ENCODE measurements at places on chromosomes 3 and 15.
A peak's percentile ranks its signal among the peaks of the same experiment; 100 is the strongest.

DNA sequence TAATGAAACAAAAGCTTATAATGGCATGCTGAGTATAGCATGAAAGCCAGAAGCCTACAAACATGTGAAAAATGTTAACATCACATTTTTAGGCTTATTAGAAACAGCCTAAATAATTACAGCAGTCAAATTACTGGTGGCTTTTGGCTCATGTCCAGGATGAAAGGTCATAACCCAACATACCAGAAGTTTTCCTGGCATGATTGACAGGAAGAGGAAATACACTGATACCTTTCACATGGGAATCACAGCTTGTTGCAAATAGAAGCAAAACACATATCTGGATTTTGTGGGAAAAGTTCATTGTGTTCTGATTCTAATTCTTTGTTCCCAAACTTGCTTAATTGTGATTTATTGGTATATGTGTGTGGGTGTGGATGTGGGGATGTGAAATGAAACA is 393.5 kb upstream of the ARRDC4 start:
- DNase-seq = no peak

- DNase-seq = no peak
Observed at GRCh38 chr15:87340370-87340769, 916.2 kb downstream of the NTRK3 start.

DNA sequence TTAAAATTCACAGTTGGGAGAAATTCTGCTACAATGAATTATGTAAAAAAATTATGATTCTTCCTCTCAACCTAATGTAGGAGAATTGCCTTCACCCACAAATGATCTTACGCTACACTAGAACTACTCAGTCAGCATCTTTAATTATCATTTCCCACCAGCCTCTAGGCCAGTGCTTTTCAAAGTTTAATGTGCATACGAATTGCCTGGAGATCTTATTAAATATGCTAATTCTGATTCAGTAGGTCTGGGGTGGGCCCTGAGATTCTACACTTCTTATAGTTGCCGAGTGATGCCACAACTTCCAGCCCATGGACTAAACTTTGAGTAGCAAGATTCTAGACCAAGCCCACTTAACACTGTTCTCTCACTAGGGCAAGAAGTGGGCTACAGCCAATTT is 236.9 kb upstream of the ICE2 start:
- DNase-seq = no peak

- DNase-seq = no peak
Observed at GRCh38 chr3:36444909-36445308, 64.6 kb downstream of the STAC start.

GRCh38 chr3:73601011-73601410 is 23.7 kb downstream of the PDZRN3 start:
- no peak for DNase-seq

DNA sequence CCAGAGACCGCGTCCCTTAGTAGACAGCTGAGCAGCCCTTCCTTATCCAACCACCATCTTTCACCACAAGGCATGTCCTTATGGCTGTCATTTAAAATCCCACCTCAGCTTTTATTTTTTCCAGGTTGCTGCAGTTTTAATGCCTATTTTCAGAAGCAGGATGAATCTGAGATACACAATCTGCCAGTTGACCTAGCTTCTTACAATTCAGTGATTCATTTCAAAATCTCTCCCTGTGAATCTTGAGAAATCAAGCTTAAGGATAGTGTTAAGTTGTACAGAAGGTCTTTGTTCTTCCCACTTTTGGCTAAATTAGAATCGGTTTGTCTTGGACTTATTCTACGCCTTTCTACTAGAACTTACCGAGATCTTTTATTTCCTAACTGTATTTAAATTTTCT is 522.3 kb upstream of the CFAP20DC start:
- no peak for DNase-seq

DNA sequence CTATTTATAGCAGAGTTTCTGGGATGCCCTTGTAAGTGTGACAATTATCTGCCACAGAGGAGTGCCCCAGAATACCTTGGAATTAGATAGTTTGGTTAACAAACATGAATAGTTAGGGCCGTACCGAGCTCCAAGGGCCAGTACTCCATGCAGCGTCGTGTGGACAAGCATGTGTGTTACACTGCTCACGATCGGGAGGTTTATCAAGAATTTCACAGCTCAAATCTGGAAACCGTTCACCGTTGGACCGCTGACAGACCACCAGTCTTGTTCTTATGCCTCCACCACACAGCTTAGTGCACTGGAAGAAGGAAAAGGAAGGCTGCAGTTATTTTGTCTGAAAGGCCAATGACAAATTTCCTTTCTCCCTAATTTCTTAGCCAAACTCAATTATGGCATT is 93.7 kb downstream of the ADAMTS9 start:
- no peak for DNase-seq

GRCh38 chr3:127888564-127889107 is 26.4 kb upstream of the KBTBD12 start:
- no peak for DNase-seq

DNA sequence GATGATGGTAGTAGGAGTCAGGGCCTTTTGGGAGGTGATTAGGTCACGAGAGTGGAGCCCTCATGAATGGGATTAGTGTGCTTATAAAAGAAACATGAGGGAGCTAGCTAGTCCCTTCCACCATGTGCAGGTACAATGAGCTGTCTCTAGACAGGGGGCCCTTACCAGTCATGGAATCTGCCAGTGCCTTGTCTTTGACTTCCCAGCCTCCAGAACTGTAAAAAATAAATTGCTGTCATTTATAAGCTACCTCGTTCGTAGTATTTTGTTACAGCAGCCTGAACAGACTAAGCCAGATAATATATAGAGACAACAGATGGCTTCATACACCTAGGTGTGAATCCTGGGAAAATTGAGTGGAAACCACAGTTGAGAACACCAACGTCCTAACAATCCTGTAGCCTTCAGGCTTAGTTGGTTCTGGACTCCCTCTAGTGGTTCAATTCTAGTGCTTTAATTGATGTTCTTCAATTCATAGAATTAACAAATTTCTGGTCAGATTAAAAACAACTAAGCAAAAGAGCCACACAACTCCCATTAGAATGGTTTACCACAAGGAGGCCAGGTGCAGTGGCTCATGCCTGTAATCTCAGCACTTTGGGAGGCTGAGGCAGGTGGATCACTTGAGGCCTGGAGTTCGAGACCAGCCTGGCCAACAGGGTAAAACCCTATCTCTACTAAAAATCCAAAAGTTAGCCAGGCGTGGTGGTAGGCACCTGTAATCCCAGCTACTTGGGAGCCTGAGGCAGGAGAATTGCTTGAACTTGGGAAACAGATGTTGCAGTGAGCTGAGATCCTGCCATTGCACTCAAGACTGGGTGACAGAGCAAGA is 21.3 kb upstream of the GATM start:
- DNase-seq = no peak

- no peak for DNase-seq
Observed at GRCh38 chr3:77051591-77051990, 11.7 kb downstream of the ROBO2 start.

DNA sequence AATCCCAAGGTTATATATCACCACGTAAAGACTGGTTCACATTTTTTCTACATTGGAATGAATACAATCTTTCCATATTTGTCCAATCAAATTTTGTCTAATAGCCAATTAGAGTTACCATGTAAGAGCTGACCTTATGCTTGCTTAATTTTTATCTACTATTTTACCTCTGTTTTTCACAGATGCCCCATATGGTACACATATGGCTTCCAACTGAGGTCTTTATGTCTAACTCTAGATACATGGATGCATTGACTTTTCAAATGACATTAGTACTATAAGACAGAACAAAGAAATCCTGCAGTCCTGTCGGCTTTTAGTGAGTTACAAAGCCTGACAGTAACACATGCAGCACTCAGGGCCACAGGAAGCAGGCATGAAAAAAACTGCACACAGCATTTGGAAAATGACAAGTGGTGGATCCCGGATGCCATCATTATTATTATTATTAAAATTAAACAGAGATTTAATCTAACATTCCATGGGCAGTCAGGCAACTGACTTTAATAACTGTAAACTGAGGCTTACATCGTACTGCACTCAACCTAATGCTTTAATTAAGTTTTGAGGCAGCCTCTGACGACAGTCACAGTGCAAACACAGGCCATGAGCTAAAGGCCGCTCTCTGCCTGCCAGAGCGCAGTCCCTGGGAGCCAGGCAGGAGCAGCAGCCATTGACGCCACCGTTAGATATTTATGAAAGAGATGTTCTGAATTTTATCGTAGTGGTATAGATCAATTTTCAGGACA is 113.9 kb upstream of the TMCO5A start:
- no peak for DNase-seq

DNA sequence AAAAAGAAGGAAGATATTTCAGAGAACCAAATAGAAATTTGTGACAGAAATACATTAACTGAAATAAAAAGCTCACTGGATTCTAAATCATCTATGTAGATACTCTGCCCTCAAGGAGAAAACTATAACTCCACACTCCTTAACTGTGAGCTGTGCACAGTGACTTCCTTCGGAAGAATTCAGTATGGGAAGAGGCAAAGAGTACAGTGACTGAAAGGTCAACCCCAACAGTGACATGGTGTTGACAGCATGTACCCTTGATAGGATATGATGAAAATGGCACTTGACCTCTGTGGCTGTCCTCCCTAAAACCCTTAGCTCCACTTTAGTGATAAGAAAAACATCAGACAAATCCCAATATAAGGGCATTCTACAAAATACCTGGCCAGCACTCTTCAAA is 165.5 kb downstream of the ATP10A start:
- no peak for DNase-seq

- DNase-seq = no peak
Observed at GRCh38 chr15:66908744-66909095, 156.7 kb upstream of the SMAD3 start.

DNA sequence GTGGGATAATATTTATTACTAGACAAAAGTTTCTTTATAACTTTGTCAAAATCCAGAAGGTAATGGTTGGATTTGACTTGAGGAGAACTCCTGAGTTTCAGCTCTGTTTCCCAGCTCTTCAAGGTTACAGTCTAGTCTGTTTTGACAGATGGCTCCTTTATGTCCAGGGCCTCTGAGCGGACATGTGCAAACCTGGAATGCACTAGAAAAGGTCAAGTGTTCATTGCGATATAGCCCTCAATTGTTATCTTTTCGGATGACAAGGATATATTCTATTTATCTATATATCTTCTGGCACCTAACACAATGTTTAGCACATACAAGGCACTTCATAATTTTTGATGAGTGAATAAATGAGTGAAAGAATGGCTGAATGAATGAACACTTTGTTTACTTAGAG is 513.2 kb upstream of the GOLIM4 start:
- DNase-seq = no peak

DNA sequence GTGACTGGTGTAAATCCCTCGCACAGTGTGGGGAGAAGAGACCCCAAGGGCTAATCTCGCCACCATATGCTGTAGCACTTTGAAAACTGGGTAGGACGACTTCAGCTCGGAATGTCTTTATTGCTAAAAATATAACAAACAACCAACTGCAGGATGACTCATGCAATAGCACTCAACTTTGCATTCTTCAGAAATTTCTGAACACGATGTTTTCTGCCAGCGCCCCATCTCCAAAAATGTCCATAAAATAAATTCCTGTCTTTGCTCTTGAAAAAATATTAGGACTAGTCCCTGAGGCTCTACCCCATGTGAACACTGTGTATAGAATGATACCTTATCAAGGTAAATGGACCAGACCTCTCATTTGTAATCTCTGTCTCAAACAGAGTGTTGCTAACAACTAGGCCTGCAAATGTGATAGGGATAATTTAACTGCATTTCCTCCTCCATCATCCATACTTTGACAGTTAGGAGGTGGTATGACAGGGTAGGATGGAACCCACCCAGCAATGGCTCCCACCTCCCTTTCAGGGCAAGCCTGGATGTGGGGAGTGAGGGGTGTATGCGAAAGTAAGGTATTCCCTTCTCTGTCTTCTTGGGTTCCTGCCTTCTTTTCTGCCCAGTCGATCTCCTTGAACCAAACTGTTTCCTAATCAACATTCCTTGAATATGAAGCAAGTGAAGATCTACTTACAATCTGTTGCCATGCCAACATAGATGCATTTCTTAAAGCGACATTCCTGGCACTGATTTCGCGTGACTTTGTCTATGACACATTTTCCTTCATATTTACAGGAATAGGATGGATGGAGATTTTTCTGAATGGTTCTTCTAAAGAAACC is 201.1 kb downstream of the NR1D2 start:
- no peak for DNase-seq

DNA sequence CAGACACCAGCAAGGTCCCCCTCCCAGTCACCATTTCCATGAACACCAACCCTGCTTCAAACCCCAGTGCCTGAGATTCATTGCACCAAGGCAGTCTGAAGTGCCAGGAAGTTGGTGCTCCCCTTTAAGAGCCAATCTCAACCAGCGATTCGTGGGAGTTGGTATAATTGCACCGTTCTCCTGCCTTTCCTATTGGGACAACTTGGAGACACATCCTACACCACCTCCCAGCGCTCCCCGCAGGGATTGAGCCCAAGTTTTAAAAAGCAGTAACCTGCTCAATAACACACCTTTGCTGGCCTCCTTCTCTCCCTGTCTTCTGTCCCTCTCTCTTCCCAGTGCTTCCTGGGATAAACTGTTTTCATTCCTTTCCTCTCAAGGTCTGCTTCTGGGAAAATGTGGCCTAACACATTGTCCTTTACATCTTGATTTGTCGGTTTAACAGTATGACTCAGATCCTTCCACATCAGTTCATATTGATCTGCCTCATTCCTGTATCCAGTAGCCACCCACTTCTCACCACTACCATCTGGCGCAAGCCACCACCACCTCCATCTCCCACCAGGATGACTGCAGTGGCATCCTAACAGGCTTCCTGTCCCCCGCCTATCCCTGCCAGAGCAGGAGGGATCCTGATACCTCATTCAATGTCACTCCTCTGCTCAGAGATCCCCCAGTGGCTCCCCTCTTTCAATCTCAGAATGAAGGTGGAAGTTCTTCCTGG is 37.8 kb upstream of the HRH1 start:
- DNase-seq = no peak

DNA sequence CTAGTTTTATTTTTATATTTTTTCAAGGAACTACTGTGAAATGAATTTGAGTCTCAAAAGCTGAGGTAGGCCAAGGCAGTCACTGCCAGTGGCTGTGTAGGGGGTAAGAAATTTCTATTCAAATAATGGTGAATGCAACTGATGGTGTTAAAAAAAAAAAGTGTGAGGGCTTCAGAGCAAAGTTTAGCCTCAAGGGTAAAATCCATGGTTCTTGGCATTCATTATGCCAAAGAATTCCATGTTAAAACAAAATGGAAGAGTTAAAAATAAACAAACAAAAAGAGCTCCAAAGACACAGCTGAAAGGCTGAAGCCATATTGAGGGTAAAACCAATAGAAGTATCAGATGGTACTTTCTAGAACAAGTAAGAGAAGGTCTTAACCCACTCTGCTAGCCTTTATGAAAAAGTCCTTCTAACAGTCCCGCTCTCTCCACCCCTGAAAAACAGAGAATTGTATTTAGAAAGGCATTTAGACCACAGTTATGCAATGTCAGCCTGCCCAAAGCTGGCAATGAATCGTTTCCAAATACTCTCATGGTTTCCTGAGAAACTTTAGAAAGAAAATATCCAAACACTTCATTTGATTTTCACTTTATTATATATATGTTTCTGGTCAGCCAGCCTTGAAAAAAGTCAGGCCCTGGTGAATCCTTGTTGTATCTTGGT is 158.4 kb upstream of the GMNC start:
- no peak for DNase-seq

- no peak for DNase-seq
Observed at GRCh38 chr3:150161011-150161410, 190.3 kb upstream of the PFN2 start.

GRCh38 chr3:42638339-42638842 is 15.1 kb upstream of the ZBTB47 start:
- DNase-seq = peak; percentile 56
